ENCODE measurements at places on chromosomes 13 and 19.

DNA sequence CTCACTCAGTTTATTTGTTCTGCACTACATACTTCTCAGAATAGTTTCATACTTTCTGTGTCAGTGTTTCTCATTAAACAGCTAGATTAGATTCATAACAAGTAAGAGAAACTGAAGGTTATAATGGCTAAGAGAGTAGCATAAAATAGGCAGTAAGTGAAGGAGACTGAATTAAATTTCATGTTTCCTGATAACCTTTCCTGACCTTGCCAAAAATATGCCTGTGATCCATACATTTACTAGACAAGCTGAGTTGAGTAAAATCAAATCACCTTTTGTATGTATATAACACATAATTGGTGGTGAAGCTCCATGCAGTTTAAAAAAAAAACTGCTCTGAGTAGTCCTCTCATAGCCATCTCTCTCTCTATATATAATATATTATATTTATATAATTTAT lies 545.3 kb upstream of the PCDH20 start:
- no peak for DNase-seq

- no peak for DNase-seq
These were observed 93.4 kb upstream of the EDNRB start for GRCh38 chr13:78012046-78012445.

- DNase-seq = peak; percentile 23
These were observed 299.7 kb downstream of the LMO7 start for GRCh38 chr13:75935805-75936204.

DNA sequence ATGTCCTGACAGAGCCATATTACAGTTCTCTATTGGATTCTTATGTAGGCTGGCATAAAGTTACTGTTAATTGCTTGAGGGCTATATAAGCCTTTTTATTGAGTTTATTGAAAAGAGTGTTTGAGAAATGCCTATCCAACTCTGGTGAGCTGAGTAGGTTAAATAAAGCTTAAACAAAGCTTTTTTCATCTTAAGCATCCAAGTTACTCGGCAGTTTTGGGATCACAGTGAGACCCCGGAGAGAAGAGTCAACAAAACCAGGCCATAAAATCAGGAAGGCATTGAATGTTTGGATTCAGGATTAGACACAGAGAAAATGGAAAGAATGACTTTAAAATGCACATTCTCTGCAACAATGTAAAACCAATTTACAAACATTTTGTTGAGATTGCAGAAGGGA lies 588.5 kb downstream of the DACH1 start:
- no peak for DNase-seq

- no peak for DNase-seq
These were observed 33.5 kb downstream of the ZNF844 start for GRCh38 chr19:12098040-12098439.

- no peak for DNase-seq
These were observed 4.0 kb downstream of the SPPL2B start for GRCh38 chr19:2332341-2333026.

- DNase-seq = no peak
These were observed 1.3 kb downstream of the ZNF616 start for GRCh38 chr19:52138278-52138982.

DNA sequence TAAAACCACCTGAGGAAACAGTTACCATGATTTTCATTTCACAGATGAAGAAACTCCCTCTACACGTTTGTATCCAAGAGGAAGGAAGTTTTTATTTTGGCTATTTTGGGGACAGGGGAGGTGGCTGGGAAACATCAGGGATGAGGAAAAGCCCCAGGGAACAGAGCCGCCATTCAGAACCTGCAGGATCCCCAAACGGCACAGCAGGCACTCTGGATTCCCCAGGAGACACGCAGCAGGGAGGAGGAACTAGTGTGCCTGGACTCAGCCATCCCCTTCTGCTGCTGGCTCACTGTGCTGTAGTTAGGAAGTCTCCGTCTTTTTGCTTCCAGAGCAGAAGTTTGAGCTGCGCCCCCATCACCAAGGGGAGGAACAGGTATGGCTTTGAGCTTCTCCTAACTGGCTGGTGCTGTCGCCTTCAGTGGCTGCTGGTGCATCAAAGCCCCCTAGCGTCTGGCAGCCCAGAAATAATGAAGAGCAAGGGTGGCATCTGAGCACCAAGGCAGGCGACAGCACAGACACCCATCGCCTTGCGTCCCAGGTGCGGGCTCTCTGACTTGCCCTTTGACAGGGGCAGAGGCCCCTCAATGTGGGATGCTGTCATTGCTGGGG lies 4.2 kb downstream of the NAPA start:
- no peak for DNase-seq

DNA sequence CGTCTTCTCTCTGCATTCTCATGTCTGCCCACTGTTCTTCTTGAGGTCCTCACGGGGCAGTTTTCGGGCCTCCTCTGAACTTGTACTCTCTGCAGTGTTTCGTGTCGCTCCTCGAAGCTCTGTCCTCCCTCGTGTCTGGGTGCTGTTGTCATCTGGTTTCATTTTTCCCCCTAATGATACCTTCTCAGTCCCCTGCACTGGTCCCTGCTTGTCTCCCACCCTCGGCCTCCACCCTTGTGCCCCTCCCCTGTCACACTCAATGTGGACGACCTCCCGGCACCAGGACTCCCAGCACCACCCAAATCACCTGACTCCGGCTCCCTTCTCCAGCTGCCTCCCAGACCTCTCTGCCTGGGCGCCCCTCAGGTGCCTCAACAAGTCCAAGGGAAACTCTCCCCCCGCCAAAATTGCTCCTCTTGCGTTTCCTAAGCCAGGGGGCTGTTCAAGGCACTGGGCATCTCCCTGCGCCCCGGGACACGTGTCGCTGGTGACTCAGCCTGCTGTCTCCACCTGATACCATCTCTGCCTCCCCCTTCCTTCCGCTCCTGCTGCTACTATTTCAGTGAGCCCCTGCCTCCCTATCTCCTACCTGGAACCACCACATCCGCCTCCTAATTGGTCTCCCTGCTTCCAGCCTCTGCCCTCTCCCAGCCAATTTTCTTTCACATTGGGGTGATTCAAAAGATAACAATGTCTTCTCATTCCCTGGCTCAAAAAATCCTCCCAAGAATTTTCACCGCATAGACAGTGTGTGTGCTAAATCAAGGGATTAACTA lies 49.5 kb downstream of the RFX2 start:
- DNase-seq = no peak

- no peak for DNase-seq
These were observed 181.2 kb downstream of the COL4A1 start for GRCh38 chr13:110125613-110126272.

GRCh38 chr13:39408512-39408911 lies 194.5 kb downstream of the LHFPL6 start:
- DNase-seq = no peak

DNA sequence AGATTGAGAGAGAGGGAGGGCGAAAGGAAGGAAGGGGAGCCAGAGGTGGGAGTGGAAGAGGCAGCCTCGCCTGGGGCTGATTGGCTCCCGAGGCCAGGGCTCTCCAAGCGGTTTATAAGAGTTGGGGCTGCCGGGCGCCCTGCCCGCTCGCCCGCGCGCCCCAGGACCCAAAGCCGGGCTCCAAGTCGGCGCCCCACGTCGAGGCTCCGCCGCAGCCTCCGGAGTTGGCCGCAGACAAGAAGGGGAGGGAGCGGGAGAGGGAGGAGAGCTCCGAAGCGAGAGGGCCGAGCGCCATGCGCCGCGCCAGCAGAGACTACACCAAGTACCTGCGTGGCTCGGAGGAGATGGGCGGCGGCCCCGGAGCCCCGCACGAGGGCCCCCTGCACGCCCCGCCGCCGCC lies at the start of gene TNFSF11:
TSS of gene TNFSF11 (plus strand) at position 142 of the 400 bp plus-strand sequence. CDS start at position 294, 152 bp downstream.
- peak; percentile 67 for DNase-seq

- no peak for DNase-seq
These were observed 11.2 kb upstream of the N4BP2L2 start for GRCh38 chr13:32549788-32550187.

GRCh38 chr19:30630289-30631032 lies 258.3 kb downstream of the ZNF536 start:
- DNase-seq = no peak

DNA sequence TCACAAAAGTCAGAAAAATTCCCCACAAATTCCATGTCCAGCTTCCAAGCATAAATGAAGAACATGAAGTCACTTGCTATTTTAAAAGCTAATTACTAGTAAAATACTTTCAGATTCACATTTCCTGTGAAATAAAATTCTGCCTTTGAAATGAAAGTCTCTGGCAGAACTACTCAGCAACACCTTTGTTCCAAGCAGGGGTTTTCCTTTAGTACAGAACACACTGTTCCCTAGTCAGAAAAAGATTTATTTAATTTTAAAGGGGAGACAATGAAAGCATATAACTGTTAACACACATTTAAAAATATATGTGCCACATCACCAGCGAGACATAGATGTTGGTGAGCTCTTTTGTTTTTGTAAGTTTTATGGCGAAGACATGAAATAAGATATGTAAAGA lies 26.4 kb upstream of the RAP2A start:
- DNase-seq = no peak

- peak; percentile 61 for DNase-seq
These were observed 30.2 kb upstream of the CPB2 start for GRCh38 chr13:46134961-46135522.

GRCh38 chr13:79457390-79457789 lies 23.6 kb upstream of the NDFIP2 start:
- no peak for DNase-seq

GRCh38 chr19:58395220-58395978 lies at the start of gene RNF225:
RNF225 (plus strand) TSS chr19:58395656; CDS start chr19:58396090, 434 bp downstream.
- DNase-seq = no peak

- DNase-seq = no peak
These were observed 62.6 kb downstream of the MYH14 start for GRCh38 chr19:50266041-50266440.

- no peak for DNase-seq
These were observed at the start of gene HMG20B for GRCh38 chr19:3572855-3573161. HMG20B (plus strand) TSS chr19:3572944; CDS start chr19:3573310, 366 bp downstream.

- DNase-seq = no peak
These were observed 1.0 kb upstream of the CHAMP1 start for GRCh38 chr13:114313061-114313860.

GRCh38 chr19:48795685-48796070 lies 15.2 kb downstream of the BCAT2 start:
- no peak for DNase-seq

GRCh38 chr13:113457510-113457909 lies 4.2 kb upstream of the ADPRHL1 start:
- DNase-seq = no peak

DNA sequence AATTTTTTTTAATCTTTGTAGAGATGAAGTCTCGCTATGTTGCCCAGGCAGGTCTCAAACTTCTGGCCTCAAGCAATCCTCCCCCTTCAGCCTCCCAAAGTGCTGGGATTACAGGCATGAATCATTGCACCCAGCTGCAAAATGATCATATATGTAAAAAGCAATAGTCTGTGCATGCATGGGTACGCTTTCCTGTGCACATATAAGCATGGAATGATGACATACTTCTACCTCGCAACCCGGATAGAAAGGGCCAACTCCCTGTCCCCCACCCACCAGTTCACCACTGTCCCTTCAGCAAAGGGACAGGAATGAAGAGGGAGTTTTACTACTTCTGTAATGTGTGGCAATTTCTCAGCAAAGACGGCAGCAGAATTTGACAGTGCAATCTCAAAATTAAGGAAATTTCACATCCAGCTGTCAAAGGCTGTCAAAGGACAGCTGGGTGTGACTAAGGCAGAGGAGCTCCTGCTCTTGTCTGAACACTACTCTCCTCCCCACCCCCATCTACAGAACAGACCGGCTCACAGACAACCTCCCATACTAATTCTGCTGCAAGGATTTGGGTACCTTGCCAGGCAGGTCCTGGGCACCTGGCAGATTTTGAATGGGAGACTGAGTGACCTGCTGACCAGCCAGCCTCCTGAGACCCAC lies 95.6 kb downstream of the TSHZ3 start:
- DNase-seq = no peak

GRCh38 chr19:8352134-8352827 lies 9.2 kb upstream of the KANK3 start:
- DNase-seq = no peak

DNA sequence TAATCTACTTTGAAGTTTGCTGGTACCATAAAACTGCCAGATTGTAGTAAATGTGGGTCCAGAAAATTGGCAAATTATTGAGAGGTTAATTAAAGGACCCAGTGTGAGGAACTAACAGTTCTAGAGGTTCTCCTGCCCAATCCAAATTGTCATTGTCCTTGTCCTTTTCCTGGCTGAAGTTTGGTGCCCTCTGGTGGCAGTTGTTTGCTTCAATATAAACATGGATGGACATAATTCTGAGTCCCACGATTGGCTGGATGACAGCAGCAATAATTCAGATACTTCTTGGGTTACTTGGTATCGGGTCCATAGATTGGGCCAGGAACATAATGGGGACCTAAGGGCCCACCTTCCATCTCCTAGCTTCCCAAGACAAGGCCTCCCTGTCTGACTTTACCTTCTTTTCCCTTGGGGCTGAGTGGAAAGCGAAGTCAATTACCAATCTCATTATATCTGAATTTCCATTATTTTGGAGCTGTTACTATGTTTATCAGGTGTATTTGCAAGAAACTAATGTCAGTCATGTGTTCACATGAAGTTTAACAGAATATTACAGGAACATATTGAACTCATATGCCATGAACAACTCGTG lies 33.8 kb upstream of the GARRE1 start:
- no peak for DNase-seq

- DNase-seq = no peak
These were observed 25.5 kb downstream of the PHF11 start for GRCh38 chr13:49521224-49521623.

GRCh38 chr19:10027158-10027997 lies 14.1 kb downstream of the RDH8 start:
- peak; percentile 74 for DNase-seq

- DNase-seq = no peak
These were observed 608 bp downstream of the CD70 start for GRCh38 chr19:6590258-6590826.

DNA sequence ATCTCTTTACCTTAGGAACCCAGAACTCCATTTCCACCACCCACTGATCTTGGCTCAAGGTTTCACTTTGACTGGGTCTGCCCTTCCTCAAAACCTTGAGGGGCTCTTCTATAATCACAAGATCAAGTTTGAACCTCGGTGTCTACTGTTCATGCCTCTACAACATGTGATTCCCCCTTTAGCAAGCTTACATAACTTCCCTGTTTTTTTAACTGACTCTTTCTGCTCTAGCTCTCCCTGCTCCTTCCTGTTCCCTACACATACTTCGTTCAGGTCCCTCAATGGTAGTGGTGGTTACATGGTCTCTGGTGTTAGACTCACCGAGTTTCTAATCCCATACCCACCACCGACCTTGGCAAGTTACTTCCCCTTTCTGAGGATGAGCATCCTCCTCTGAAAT lies 26.7 kb downstream of the CEACAM8 start:
- DNase-seq = no peak

GRCh38 chr13:98475522-98475921 lies 101.4 kb downstream of the STK24 start:
- DNase-seq = no peak

DNA sequence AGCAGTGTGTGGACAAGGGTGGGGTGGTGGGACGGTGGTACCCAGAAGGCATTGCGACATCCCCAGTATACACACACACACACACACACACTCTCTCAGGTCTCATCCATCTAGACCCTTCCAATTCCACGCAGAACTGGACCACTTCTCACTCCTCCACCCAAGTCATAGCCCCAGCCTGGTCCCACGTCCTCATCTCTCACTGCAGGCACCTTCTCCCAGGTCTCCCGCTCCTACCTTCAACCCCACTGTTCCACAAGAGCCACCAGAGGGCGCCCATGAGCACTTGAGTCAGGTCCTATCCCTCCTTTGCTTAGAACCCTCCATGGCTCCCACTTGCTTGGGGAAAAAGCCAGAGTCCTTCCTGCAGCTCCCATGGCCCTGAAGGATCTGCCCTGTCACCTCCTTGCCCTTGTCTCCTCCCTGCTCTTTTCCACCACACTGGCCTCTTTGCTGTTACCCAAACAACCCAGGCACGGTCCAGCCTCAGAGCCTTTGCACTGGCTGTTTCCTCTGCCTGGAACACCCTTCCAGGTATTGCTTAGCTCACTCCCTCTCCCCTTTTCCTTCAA lies 62.6 kb downstream of the IER2 start:
- DNase-seq = peak; percentile 56
